ENCODE measurements at places on chromosomes 16 and 17.

DNA sequence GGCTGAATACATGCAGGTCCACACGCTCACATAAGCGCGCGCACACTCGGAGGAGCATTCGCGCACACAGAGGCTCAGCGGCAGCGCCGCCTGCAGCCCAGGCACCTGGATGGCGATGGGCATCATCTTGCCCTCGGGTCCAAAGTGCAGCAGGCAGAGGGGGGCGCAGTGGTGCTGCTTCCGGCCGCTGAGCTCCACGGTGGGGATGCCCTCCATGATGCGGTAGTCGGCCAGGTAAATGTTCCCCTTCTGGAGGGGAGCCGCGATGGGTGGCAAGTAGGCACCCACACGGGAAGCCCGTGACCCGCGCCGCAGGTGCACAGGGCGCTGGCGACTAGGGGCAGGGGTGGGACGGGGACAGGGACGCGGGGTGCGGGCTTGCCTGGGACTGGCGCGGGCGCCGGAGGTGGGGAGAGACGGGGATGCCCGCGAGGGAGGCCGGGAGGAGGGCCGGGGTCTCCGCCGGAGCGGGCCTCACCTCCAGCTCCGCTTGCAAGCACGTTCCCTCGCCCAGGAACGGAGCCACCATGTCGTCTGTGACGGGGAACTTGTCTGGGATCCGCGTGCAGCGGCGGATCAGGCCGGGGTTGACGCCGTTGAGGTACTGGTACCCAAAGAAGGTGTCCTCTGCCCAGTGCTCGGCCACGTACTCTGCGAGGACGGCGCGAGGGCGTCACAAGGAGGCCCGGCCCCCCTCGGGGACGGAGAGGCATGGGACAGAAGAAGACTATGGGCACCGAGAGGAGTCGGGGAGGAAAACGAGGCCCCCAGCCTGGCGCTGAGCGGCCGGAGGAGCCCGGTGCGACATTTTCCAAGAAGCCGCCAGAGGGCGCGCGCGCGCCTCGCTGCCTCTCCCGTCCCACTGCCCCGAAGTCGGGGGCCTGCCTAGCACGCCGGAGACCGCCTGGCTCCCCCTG, 8.0 kb downstream of the ALOX12B start:
- peak; percentile 95 for DNase-seq

DNA sequence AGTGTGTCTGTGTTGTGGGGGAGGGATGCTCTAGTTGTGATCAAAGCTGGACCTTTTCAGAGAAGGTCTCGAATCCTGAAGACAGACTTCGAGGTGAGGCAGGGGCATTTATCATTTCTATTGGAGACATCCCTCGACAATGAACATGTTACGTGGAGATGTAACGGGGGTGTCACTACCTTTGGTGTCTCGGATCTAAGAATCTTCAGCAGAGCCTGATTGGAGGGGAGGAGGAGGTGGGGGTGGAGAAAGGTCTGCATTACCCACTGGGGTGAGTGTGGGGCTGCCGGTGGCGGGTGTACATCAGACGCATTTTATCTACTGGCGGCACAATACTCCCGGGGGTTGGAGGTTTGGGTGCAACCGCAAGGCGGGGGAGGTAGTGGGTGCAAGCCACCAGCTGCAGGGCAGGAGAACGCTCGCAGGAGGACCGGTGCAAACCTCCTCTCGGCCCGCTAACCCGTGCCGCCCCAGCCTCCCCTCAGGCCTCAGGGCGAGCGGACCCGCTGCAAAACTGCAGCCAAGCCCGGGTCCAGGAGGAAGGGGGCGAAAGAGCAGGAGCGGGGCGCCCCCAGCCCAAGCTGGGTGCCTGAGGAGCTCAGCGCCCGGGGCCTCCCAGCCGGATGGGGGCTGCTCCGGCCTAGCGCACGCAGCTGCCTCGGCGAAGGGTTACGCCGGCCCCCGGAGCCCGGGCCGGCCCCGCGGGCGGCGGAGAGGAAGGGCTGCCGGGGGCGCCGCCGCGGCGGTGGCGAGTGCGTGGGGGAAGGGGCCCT, 735 bp downstream of the ZNF652 start:
- DNase-seq: peak; percentile 77

DNA sequence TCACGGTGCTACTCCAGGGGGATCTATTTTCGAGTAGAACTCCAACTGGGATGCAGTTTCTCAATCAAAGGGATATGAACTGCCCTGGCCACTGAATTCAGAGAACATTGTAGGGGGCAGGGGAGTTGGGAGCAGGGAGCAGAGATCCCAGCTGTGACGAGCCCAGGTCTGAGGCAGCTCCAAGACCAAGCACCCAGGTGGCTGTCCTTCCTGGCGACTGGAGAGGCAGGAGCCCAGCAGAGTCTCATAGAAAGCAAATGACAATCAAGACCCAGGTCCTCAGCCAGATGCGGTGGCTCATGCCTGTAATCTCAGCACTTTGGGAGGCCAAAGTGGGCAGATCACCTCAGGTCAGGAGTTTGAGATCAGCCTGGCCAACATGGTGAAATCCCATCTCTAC, 60.1 kb downstream of the TK2 start:
- no peak for DNase-seq

DNA sequence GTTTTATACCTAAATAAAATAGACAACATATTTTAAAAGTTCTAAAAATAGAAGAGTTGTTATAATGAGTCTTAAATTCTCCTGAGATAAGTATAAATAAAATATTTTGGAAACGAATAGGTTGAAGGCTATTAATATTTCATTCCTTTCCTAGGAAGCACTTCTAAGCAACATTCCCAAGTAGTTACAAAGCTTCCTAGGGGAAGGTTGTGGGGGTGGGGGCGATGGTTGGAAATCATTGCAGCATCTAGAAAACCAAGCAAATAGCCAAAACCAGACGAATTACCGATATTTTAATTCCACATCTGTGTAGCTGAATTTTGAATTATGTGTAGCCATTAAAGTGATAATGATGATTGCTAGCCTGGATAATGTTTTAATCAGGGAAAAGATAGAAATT, 26.9 kb downstream of the PTRH2 start:
- DNase-seq: no peak
